Activated B cell treated with CpG ODN at 0.5 μM for 24 hours (primary cell): ENCODE measurements at places on chromosomes 5 and 9.

GRCh38 chr5:175290379-175290778 lies 153.6 kb downstream of the DRD1 start:
- DNase-seq = no peak

GRCh38 chr5:177453852-177454396 lies 7.3 kb downstream of the PRR7 start:
- DNase-seq = no peak

- DNase-seq = no peak
These were observed 3.7 kb upstream of the IRX2 start for GRCh38 chr5:2755076-2755680.

- no peak for DNase-seq
These were observed 46.3 kb downstream of the SRFBP1 start for GRCh38 chr5:122008061-122008460.

- no peak for DNase-seq
These were observed 31.6 kb upstream of the ACOT12 start for GRCh38 chr5:81425569-81425968.
